ENCODE measurements at places on chromosomes 4 and X.

DNA sequence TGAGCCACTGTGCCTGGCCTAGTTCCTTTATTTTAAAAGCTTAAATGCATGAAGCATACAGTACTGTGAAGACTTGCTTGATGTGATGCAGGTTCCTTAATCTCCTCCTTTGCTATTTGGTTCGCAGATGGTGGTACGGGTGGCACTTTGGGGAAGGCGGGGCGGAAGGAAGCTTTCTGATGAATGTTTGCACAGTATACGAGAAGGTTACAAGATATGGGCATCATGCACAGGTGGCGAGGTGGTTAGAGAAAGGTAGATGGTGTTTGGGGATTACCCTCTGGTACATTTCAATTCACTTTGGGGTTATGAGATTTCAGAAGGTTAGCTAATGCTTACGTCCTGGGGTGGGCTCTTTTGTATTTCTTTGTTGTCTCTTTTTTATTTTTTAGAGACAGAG is 17.2 kb downstream of the RHOH start:
- peak; percentile 76 for DNase-seq

- DNase-seq, result no peak
These were observed 90.7 kb downstream of the PALLD start for GRCh38 chr4:168587411-168588125.

DNA sequence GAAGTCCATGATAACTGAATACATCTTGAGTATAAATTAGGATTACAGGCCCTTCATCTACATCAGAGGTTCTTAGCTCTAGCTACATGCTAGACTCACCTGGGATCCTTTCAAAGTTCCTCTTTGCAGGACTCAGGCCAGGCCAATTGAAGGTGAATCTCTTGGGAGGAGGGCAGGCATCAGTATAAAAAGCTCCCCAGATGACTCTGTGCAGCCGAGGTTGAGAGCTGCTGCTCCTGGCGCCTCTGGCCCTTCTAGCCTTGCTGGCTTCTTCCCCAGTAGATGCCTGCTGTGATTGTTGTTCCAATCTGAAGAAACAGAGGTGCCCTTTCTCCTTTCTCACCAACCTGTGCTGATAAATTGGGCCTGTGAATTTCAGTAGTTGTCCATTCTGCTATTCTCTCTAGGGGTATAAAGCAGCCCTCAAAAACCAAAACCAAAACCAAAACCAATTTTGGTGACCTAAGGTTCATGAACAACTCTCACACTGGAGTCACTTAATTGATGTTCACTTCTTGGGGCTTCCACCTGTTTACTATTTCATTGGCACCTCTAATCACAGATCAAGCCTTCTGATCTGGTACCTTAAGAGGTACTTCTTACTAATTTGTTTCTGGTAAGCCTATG is 78.7 kb downstream of the SUPT20HL2 start:
- no peak for DNase-seq

- DNase-seq, result no peak
These were observed 67.9 kb upstream of the PCDH19 start for GRCh38 chrX:100477958-100478357.

- DNase-seq, result no peak
These were observed 399.6 kb downstream of the NAF1 start for GRCh38 chr4:162767083-162767482.

DNA sequence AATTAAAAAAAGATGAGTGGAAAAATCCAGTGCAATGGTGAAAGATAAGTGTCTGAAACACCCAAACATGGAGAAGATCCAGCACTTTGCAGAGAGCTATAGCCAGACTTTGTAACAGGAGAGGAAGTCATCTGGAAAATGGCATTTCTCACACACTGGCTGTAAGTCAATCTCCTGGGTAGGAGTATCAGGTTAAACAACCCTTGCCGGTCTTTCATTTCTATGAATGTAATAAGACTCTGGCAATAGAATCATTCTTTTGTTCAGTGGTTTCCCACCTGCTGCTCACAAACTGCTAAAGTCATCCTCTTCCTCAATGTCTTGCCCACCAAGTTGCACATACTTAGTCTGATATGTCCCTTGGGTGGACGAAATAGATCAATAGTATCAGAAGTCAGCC is 94.0 kb upstream of the ATP8A1 start:
- no peak for DNase-seq

DNA sequence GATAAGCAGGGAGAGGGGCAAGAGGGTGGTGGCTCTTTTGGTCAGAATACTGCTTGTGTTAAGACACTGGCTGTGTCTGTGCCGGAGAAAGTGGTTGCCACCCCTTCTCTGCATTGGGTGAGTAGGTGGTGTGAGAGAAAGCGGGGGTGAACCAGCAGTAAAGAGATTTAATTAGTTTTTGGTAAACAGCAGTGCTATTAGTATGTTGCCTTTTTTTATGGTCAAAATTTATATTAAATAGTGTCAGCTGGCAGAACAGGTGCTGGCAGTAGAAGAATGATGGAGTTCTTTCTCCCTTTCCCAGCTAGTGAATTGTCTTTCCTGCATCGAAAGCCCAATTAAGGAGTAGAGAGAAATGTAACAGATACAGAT is 181.6 kb downstream of the LARP7 start:
- DNase-seq, result no peak

- peak; percentile 89 for DNase-seq
These were observed 44.5 kb downstream of the SEPTIN11 start for GRCh38 chr4:76993787-76994641.

DNA sequence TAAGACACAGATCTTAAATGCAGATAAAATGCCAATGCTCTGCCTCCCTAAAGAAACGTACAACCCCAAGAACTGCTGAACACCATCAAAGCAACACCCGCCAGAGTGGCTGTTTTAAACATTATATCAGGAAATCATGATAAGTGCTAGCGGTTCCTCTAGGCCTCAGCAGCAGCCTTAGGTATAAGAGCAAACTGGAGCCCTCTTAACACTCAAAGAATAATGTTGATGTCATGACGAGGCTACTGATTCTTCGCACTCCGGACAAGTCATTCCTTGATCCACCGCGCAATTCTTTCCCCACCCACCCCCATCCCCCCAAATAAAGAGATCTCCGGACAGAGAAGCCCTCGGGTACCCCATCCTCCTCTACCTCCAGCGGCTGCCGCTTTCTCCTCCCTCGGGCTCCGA is 507 bp downstream of the LIN54 start:
- DNase-seq, result peak; percentile 34

DNA sequence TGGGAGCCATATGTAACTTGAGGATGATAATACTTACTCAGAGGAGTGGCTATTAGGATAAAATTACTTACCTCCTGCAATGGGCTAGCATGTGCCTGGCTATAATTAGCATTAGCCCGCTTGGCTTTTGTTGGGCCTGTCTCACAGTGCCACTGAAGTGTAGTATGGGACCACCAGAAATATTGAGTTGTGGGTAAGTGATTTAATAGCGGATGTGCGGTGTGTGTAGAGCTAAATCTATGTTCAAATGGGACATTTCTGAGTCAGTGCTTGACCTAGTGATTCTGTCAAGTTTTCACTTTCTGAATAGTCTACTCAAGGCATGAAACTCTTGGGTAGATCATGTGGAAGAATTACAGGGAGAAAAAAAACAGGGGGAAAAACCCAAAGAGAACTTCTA is 3.5 kb upstream of the CLNK start:
- no peak for DNase-seq

DNA sequence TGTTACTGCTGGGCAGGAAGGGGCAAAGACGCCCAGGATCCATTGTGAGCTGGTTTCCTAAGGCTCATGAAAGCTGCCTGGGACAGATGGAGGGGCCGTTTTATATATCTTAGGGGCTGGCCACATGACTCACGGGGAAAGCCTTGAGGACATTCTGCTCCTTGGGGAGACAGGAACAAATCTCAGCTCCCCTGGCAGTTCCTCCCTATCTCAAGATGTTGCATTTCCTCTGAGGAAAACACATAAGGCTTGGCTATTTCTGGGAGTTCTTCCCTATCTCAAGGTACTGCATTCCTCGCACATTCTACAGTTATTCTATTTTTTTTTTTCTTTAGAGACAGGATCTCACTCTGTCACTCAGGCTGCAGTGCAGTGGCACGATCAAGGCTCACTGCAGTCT is 804.6 kb upstream of the TENM3 start:
- DNase-seq, result no peak

GRCh38 chr4:111573386-111573785 is 571.9 kb upstream of the FAM241A start:
- DNase-seq, result no peak

GRCh38 chr4:107258359-107258758 is 222.2 kb upstream of the DKK2 start:
- no peak for DNase-seq

- DNase-seq, result no peak
These were observed 51.1 kb downstream of the TET2 start for GRCh38 chr4:105197777-105198176.
